Cerebellum (tissue), 4 donors: ENCODE measurements at places on chromosomes 12 and 14.

- no peak for DNase-seq
Observed at GRCh38 chr12:29396774-29397173, 15.8 kb upstream of the ERGIC2 start.

DNA sequence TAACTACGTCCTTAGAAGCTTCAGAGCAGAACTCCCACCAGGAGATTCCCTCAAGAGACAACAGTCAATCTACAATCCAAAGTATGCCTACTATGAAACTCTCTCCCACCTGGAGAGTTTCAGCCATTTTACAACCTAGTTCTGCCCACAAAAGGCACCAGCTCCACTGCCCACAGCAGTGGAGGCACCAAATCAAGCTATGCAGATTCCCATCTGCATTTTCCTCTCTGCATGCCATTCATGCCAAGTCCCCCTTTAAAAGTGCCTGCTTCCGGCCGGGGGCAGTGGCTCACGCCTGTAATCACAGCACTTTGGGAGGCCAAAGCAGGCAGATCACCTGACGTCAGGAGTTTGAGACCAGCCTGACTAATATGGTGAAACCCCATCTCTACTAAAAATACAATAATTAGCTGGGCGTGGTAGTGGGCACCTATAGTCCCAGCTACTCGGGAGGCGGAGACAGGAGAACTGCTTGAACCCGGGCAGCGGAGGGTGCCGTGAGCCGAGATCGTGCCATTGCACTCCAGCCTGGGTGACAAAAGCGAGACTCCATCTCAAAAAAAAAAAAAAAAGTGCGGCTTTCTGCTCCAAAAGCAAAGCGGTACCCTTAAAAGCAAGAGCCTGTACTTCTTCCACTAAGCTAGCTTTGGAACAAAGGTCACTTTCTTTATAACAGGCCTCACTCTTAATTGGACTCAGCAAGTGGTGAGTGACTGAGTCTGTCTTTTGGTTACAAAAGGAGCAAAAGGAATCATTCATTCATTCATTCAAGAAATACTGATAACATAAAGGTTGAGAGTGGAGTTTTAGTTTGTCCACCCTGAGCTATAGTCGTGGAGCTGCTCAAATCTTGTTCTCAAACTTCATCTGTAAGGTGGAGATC, 10.1 kb upstream of the DLGAP5 start:
- no peak for DNase-seq

DNA sequence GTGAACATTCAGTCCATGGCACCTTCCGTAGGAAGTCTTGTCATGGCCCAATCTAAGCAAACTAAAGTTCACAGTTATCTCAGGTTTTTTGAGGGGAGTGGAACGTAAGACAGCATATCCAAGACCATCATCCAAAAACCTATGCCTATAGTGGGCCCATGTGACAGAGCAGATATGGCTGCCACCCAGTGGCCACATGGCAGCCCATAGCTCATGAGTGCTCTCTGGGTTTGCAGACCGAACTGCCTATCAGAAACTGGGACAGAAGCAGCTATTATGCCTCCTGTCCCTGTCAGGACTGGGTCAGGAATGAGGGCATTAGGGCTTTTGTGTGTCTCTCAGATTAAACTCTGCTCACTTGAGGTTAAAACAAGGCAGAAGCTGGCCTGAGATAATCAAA, 503.7 kb downstream of the NRXN3 start:
- DNase-seq: no peak

- no peak for DNase-seq
Observed at GRCh38 chr12:123938679-123939480, 33.8 kb downstream of the CCDC92 start.
